Right atrium auricular region (tissue), 2 donors: ENCODE measurements at places on chromosomes 2 and 18. TPM values are rescaled to one million over a fixed set of nuclear protein-coding genes. Genes with fewer than 3 reads are reported as not detected.

- H3K27ac ChIP-seq, result no peak overlapping the region
- no peaks in the 10 kb centered on the region for H3K36me3 ChIP-seq
- H3K27me3 ChIP-seq, result no peaks in the 10 kb centered on the region
- no peak for DNase-seq
- H3K4me3 ChIP-seq, result no peak overlapping the region
- H3K4me1 ChIP-seq, result peaks cover 36% of the 10 kb centered on the region
Observed at GRCh38 chr2:201880993-201881611, 74.8 kb downstream of the CDK15 start.

GRCh38 chr2:231457101-231457500, 7.2 kb downstream of the NCL start:
- no peaks in the 10 kb centered on the region for H3K27me3 ChIP-seq
- no peak overlapping the region for H3K27ac ChIP-seq
- peaks cover 92% of the 10 kb centered on the region for H3K36me3 ChIP-seq
- no peak for DNase-seq
- no peak overlapping the region for H3K4me3 ChIP-seq
- no peaks in the 10 kb centered on the region for H3K4me1 ChIP-seq

DNA sequence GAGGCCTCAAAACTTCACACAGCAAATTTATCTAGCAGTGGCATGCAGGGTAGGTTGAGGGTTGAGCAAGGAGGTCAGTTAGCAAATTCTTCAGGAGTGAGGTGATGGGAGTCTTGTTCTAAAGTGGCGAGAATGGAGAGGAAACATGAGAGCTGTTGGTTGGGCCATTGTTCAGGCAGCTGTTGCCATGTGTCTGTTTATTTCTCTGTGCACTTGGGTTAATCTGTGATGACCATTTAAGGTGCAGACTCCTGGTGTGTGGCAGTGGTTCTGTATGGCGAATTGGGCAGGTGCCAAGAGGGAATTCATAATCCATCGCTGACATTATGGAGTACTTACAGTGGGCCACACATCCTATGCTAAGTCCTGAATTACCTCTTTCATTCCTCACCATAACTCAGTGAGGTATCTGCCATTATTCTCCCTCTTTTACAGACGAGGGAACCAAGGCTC, 30.4 kb downstream of the TMEM178A start:
- no peaks in the 10 kb centered on the region for H3K36me3 ChIP-seq
- H3K4me1 ChIP-seq, result no peaks in the 10 kb centered on the region
- H3K27ac ChIP-seq, result peak overlapping the region; percentile 81
- H3K4me3 ChIP-seq, result no peak overlapping the region
- no peaks in the 10 kb centered on the region for H3K27me3 ChIP-seq
- DNase-seq, result no peak

The DLX1 gene
- total RNA-seq, result not detected

The OSR1 gene
- 55.7 TPM for total RNA-seq

The IL1B gene
- total RNA-seq, result 1.0 TPM

The KCNE4 gene
- total RNA-seq, result 4.0 TPM

The C2orf92 gene
- 3.0 TPM for total RNA-seq
